ENCODE measurements at places on chromosomes 2 and 18.

DNA sequence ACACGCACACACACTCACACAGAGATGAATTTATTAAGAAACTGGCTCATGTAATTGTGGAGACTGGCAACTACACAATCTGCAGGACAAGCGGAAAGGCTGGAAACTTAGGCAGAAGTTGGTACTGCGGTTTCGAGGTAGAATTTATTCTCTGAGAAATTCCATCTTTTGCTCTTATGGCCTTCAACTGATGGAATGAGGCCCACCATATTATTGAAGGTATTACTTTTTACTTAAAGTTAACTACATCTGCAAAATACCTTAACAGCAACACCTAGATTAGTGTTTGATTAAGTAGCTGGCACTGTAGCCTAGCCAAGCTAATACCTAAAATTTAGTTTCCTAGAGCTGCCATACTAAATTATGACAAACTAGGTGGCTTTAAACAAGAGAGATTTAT, 384.0 kb upstream of the UBE2E3 start:
- no peak for DNase-seq

- DNase-seq, result no peak
These were observed 163.0 kb upstream of the SPHKAP start for GRCh38 chr2:228344531-228344930.

DNA sequence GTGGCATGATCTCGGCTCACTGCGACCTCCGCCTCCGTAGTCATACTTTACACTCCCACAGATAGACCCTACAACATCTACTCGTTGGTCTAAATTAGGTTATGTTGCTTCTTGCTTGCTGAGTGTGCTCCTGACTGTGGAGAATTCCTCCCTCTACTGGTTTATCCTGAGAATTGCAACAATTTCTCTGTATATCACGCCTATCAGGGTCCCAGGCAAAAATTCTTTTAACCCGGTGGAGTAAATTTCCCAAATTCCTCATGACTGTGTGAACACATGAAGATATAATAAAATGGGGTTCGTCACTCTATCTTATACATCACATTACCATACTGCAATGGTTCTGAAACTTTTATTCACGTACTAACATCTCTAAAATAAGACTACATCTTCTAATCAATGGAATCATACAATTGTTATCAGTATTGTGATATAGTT, 156.7 kb downstream of the EVA1A start:
- no peak for DNase-seq

DNA sequence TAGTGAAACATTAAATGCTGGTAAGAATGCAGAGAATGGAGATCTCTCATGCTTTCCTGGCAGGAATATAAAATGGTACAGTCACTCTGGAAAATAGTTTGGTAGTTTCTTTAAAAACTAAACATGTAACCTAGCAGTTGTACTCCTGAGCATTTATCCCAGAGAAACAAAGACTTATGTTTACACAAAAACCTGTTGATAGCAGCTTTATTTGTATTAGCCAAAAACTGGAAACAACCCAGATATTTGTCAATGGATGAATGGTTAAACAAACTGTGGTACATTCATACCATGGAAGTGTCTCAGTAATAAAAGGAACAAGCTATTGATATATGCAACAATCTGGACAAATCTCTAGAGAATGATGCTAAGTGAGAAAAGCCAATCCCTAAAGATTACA, 81.7 kb upstream of the CTAGE1 start:
- DNase-seq, result no peak

GRCh38 chr2:178482437-178482836, 2.2 kb downstream of the PLEKHA3 start:
- DNase-seq, result no peak

Data from transverse colon (tissue), 4 donors.